GM12892 (cell line): ENCODE measurements at places on chromosomes 7 and 10.

GRCh38 chr10:30121401-30121800, 62.0 kb upstream of the JCAD start:
- no peak for DNase-seq

- DNase-seq, result no peak
Observed at GRCh38 chr7:65279795-65280194, 93.9 kb upstream of the ZNF92 start.

- no peak for DNase-seq
Observed at GRCh38 chr7:148367731-148368475, 222.7 kb upstream of the C7orf33 start.

DNA sequence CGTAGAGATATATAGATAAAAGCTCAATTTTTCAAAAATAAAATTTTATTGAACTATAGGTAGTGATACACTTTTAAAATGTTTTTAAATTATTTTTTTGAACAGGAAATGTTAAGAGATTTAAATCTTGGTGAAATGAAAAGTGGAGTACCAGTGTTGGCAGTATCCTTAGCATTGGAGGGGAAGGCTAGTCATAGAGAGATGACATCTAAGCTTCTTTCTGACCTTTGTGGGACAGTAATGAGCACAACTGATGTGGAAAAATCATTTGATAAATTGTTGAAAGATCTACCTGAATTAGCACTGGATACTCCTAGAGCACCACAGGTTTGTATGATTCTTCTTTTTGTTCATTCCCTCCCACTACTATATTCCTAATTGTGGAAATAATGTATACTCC, 15.8 kb downstream of the PDCD4 start:
- DNase-seq, result no peak

DNA sequence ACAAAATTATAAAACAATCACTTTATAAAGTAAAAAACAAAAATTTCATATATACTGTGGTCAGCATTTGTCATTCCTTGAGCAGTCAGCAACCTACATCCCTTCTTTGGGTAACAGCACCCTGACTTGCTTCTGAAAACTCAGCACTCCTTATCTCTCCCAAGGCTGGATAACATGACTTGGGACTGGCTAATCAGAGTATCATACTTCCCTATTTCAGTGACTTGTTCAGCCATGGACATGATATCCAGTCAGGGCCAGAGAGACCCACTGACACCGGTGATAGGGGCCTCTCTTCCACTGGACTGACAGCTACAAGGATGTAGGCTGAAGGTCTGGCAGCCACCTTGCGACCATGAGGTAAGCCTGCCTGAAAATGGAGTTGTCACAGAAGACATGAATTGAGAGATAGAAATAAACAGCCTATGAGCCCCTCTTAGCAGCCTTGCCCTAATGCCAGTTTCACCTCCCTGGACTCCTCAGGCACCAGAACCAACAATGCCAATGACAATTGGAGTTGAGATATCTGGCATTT, 84.4 kb upstream of the NEBL start:
- no peak for DNase-seq

DNA sequence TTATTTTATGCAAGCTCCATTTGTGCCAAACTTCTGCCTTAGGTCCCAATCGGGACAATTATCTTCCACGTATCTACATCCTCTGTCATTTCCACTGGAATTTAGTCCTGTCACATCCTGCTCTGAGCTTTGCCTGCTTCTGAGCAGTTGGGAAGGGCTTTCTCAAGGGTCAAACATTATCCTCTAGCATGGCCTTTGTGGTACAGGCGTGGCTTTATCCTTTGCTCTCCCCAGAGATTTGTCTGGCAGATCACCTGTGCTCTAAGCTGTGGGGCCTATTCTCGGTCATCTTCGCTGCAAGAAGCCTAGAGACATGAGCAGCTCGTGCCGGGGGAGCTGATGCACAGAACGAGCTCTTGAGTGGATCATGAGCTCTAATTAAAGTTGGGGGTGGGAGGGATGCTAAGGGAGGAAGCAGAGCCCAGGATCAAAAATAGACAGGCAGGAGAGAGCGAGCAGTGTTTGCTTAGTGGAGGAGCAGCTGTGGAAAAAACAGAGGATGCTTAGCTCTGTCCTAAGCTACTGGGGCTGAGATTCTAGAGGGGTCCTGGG, 19.8 kb upstream of the TMEM273 start:
- DNase-seq, result no peak

- no peak for DNase-seq
Observed at GRCh38 chr7:111031916-111032315, 59.0 kb upstream of the LRRN3 start.

GRCh38 chr7:108017776-108018151, 14.8 kb upstream of the LAMB1 start:
- DNase-seq, result no peak

DNA sequence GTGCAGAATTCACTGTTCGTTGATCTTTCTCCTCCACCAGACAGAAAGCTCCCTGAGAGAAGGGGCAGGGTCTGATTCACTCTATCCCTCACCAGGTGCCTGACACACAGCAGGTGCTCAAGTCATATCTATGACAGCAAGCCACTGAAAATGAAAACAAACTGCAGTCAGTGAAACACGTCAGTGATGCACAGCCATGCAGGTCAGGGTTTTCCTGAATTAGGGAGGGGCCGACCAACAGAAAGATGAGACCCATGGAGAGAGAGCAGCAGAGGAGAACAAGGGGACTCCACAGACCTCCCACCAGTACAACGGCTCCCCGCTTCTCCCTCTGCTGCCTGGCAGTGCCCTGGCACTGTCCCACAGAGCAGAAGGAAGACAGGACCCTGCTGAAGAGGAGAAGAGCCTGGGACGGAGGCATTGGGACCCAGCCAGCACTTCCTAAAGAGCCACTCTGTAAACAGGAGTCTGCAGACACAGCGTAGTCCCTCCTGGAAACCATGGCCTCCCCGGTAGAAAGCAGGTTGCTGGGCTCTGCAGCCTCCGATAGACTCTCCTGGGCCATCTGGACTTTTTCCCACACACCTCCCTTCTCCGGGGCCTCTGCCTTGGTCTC, 50.3 kb downstream of the FAM53B start:
- DNase-seq, result no peak

DNA sequence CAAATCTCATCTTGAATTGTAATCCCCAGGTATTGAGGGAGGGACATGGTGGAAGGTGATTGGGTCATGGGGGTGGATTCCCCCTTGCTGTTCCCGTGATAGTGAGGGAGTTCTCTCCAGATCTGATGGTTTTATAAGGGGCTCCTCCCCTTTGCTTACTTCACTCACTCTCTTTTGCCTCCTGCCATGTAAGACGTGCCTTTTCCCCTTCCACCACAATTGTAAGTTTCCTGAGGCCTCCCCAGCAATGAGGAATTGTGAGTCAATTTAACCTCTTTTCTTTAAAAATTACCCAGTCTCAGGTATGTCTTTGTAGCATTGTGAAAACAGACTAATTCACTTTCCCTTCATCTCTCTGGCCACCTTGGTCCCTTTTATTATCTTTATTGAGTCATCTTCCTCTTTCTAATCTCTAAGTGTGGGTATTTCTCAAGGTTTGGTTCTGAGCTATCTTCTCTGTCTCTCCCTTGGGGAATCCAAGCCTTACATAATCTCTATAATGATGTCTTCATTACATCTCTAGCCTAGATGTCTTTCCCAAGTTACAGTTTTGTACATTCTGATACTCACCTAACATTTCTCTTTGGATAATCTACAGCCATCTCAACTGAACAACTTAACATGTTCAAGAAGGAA, 99.1 kb upstream of the JCAD start:
- DNase-seq, result no peak

DNA sequence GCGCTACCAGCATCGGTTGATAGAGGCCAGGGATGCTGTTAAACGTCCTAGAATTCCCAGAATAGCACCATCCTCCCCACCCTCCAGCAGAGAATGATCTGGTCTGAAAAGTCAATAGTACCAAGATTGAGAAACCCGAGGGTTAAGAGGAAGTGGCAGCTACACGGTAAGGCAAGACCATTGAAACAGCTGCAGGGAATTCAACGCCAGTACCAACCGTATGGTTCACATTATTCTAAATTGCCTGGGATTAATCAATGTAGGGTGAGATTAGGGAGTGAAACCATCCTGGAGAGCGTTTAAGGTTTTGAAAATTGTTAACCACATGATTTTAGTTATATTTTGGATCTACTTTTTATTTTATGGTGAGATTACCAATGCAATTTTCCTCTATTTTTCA, 352.2 kb downstream of the PRPF18 start:
- DNase-seq, result no peak

DNA sequence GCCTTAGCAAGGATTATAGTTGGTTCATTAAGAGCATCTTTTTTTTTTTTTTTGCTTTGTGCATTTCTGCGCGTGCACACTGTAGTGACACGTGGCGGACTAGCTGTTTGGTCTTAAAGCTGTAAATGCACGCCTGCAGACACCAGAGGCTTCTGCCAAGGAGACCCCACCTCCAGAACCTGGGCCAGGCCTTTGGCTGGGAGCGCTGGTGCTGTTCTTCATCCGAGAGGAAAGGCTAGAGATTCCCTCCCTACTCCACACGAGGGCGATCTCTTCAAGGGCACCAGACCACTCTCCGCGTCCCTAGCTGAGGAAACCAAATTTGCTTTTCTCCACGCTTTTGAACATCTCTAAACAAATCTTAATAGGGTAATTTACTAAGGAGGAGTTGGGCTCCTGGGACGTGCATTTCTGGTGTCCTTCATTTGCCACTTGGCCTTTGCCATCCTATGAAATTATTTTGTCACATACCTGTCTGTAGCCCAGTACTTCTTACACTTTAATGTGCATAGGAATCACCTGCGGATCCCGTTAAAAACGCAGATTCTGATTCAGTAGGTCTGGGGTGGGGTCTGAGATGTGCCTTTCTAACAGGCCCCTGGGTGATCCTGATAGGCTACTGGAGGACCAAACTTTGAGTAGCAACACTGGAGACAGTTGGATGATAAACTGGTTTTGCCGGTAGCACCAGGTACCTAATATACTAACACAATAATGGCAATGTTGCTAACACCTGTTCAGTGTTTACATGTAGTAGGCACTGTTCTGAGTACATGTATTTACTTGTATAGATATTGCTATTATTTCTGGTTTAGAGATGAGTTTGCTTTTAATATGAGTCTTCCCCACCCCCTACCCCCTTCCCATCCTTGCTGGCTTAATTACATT, 1.3 kb upstream of the SLC26A5 start:
- peak; percentile 27 for DNase-seq

- no peak for DNase-seq
Observed at GRCh38 chr7:36279200-36279925, 110.3 kb upstream of the ANLN start.

DNA sequence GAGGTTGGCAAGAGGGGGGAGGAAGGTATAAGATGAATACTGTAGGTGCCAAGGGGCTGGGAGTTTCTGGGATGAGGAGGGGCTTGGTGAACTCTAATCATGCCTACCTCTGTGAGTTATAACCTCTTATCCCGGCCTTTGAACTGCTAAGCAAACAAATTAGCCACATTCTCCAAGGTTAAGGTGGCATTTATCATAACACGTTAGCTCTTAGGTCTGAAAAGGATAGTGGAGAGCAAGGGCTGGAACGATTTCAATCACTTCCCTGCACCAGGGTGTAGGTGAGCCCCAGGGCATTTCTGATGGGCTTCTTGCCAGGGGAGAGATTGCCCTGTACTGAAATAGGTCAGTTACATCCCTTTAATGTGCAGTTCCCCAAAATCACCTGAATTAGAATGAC, 28.6 kb upstream of the DMBT1 start:
- DNase-seq, result no peak

DNA sequence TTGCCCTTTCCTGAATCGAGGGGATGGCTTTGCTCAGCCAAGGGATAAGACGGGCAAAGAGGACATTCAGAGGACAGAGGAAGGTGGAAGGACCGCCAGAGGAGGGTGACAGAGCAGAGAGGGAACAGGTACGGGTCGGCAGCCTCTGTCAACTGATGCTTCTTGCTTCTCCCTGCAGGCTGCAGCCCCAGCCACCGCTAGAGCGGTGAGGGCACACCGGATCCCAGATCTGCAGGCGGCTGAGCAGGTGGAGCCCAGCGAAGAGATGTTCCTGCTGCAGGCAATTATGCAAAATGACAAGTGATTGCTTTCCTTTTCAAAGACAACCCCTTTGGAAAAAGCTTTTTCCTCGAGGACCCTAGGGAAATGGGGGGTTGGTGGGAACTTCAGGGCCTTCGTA, 181.9 kb upstream of the ANKRD30A start:
- no peak for DNase-seq

DNA sequence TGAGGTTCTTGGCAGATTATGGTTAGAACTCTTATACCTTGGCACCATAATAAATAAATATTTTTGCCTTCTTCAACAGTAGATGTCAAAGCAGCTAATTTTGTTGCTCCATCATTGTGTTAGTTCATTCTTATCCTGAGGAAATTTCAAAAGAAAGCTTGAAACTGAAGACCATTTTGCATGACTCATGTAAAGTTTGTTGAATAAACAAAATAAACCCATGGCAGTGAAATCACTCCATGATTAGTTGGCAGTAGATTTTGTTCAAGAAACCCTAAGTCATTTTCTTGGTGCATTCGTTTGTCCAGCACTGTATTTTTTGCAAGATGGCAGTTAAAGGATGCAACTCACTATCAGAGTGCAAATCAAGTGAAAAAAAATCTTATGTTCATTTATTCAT, 91.6 kb downstream of the HECW1 start:
- no peak for DNase-seq

GRCh38 chr10:72257051-72257892, 16.5 kb upstream of the DDIT4 start:
- peak; percentile 38 for DNase-seq
